ENCODE measurements at places on chromosomes 6 and 20.

- no peak for DNase-seq
Observed at GRCh38 chr6:149860834-149861602, 3.1 kb downstream of the LRP11 start.

DNA sequence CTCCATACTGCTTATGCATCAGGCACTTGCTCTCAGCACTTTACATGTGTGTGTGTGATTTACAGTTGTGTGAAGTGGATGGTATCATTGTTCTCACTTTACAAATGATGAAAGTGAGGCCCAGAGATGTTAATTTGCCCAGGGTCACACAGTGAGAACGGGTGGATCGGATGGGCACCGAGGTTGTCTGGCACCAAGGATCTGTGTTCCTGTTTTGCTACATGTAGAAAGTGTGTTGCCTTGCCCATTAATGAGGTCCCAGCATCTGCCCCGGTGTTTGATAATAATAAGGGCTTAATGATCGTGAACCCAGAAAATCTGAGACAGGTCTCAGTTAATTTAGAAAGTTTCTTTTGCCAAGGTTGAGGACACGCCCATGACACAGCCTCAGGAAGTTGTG lies 216.1 kb upstream of the QKI start:
- no peak for DNase-seq

DNA sequence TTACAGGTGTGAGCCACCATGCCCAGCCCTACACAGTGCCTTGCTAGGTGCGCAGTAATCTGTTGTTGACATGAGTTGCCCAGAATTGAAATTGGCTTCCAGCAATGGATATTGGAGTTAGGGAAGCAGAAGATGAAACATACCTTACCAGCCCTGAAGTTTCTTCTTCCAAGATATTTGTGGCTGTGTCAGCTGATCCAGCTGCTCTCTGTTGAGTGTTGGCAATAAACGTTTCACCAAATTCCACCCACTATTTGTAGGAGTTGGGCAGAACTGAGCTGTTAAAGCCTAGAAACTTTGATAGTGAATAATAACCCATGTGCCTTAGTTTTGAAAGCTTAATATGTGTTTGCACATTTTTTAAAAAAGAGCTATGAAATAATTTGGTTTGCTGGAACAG lies 218.2 kb upstream of the SNX9 start:
- DNase-seq: no peak

DNA sequence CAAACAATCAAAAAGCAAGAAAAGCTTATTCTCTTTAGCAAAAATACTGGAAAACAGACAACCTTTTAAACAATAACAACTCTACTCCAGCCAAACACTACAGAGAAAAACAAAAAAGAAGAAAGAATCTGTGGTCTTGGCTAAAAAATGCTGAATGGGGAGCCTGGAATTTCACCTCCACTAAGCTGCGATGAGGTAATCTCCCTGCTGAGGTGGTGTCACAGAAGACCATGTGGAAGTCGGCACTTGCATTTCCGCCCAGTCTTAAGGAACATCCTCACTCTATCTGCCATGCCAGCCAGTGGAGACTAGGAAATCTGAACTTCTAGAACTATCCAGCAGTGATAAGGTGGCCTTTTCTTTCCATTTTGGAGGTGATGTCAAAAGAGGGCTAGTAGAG lies 1026.8 kb upstream of the EPHA7 start:
- no peak for DNase-seq

GRCh38 chr20:49167811-49168507 lies 20.2 kb downstream of the STAU1 start:
- DNase-seq: no peak

GRCh38 chr6:87671555-87672029 lies 30.4 kb downstream of the AKIRIN2 start:
- no peak for DNase-seq

DNA sequence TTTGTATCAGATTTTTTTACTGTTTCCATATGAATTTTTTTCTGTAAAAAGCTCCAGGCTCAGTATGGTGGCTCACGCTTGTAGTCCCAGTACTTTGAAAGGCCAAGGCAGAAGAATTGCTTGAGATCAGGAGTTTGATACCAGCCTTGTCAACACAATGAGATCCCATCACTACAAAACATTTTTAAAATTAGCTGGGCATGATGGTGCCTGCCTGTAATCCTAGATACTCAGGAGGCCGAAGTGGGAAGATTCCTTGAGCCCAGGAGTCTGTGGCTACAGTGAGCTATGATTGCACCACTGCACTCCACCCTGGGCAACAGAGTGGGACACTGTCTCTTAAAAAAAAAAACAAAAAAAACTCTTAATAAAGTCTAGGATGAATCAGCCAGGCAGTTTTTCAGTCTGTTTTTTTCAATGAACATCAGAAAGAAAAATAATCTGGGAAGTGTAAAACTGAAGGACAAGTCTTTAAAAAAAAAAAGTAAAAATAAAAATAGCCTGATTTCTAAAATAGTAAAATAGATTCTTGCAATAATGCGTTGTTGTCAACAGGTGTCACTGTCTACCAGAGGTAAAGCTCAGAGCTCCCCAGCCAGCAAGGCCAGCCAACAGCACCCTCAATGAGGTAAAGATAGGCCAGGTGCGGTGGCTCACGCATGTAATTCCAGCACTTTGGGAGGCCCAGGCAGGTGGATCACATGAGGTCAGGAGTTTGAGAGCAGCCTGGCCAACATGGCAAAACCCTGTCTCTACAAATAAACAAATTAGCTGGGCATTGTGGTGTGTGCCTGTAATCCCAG lies 9.3 kb upstream of the ATG5 start:
- DNase-seq: no peak

DNA sequence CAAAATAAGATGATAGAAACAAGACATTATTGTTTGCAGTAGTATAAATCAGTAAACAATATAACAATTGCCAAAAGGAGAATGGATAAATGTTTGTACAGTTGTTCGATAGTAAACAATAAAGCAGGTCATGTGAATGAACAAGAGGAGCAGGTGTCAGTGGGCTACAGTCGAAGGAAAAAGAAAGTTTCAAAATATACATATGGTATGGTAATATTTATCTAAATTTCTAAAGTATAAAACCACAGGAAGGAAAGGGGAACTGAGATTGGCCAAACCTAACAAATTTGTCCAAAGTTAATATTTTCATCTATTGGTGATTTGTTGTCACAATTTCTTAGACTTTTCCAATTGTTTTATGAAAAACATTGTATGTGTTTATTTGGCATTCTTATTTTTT lies 110.9 kb downstream of the SH3BGRL2 start:
- DNase-seq: no peak
